Left colon (tissue), 2 donors: ENCODE measurements at places on chromosomes 12 and 14.
A peak's percentile ranks its signal among the peaks of the same experiment; 100 is the strongest.

GRCh38 chr14:104087505-104087904 is 2.0 kb downstream of the ASPG start:
- DNase-seq: peak; percentile 39

- DNase-seq: no peak
Observed at GRCh38 chr12:4769073-4769472, 48.9 kb downstream of the GALNT8 start.

DNA sequence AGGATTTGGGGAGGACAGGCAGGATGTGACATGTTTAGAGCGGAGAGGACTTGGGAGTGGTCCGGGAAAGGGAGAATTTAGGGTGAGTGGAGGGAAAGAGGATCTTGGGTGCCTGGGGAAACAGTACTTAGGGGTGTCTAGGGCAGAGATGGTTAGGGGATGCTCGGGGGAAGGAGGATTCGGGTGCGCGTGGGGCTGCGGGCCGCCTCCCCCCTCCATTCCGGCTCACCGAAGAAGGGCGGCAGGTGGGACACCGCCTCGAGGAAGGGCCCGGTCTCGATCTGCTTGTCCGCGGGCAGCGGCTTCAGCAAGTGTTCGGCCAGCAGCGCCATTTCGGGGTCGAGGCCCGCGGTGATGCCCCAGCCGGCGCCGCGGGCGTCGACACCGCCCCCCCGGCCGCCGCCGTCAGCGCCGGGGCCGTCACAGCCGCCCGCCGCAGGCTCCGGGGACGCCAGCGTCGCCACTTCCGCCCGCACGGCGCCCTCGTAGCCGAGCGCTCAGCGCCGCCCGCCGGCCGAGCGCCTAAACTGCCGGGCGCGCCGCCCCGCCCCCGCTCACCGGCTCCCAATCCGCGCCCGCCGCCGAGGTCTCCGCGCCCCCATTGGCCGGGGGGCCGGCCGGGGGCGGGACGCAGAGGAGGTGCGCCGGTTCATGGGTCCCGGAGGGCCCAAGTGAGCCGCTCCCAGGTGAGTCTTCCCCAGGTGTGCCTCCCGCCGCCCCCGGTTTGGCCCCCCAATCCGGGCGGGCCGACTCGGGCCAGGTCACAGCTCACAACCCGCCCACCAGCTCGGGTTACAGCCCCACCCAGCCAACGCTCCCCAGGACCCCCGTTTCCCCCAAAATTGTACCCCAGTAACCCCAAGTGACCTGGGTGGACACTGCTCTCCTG is at the start of gene GLTP:
TSS of gene GLTP (minus strand) at position 499 of the 889 bp plus-strand sequence. CDS start at position 332, 167 bp downstream.
- peak; percentile 81 for DNase-seq

DNA sequence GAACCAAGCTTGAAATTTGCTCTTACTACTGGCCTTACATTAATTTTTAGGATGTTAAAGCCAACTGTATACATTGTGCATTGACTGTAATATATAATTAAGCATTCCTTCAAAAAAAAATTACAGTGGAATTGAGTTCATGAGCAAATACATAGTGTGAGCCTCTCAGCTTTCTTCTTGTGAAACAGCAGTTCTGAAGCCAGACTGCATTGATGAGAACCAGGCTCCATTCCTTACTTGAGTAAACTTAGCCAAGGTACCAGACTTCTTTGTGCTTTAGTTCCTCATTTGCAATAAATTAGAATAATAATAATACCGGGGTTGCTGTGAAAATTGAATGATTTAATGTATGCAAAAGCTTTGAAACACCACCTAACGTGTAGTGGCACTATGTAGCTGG is 169.5 kb downstream of the ANO4 start:
- DNase-seq: no peak

GRCh38 chr12:62712681-62713573 is 222.0 kb downstream of the PPM1H start:
- DNase-seq: no peak
